Occipital lobe (tissue), 3 donors: ENCODE measurements at places on chromosomes 16 and 17.

- no peak for DNase-seq
These were observed 29.7 kb downstream of the FAM222B start for GRCh38 chr17:28812748-28813377.

- DNase-seq: no peak
These were observed 66.1 kb upstream of the SREBF1 start for GRCh38 chr17:17902877-17903276.

GRCh38 chr16:12265108-12265507 is 288.6 kb downstream of the SNX29 start:
- no peak for DNase-seq

DNA sequence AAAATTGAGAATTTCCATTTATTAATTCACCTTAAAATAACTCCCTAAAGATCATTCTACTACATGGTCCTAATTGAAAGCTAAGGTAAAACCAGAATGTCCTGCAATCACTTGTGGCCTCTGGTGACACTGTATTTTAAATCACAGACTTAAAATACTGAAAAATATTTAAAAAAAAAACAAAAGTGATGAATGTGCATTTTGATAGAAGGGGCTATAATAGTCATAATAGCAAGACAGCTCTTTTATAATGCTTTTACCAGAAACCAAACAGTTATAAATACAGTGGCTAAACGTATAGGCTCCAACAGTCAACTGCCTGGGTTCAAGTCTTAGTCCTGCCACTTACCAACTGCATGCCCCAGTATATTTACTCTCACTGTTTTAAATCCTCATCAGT is 21.2 kb downstream of the PHLPP2 start:
- DNase-seq: no peak

- no peak for DNase-seq
These were observed 176.6 kb upstream of the SDK2 start for GRCh38 chr17:73820686-73821448.

GRCh38 chr16:65059406-65059980 is 62.4 kb downstream of the CDH11 start:
- DNase-seq: peak; percentile 85

- DNase-seq: no peak
These were observed 68.0 kb downstream of the MYH11 start for GRCh38 chr16:15788846-15789239.

- no peak for DNase-seq
These were observed 103.1 kb downstream of the RPTOR start for GRCh38 chr17:80647746-80648145.

DNA sequence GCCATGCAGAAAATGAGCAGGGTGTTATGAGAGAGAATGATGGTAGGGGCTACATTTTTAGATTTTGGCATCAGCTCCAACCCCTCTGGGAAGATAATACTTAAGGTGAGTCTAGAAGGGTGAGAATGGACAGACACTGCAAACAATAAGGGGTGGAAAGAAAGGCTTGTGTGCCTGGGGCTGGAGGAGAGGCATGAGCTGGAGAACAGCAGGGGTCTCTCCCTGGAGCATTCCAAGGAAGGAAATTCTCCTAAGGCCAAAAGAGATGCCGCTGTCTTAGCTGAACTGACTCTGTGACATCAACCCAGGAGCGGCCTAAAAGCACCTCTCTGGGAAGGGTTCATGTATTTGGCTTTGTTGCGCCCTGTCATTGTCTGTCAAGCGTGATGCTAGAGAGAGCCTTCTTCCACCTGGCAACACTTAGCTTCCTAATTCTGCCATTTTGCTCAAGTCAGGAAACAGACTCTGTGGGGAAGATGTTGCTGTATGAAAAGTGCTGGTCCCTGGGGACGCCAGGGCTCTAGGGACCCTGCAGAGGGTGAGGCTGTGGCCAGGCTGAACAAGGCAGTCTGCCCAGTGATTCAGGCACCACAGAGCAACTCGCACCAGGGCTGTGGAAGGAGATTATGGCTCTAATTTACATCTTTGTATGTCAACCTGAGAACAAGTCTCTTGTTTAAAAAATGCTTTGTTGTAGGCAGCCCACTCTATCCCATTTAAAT is 225.7 kb downstream of the CBLN1 start:
- no peak for DNase-seq

- no peak for DNase-seq
These were observed 92.8 kb downstream of the CHD9 start for GRCh38 chr16:53147500-53148065.

- DNase-seq: peak; percentile 66
These were observed 17.0 kb downstream of the DUSP14 start for GRCh38 chr17:37506678-37507077.

DNA sequence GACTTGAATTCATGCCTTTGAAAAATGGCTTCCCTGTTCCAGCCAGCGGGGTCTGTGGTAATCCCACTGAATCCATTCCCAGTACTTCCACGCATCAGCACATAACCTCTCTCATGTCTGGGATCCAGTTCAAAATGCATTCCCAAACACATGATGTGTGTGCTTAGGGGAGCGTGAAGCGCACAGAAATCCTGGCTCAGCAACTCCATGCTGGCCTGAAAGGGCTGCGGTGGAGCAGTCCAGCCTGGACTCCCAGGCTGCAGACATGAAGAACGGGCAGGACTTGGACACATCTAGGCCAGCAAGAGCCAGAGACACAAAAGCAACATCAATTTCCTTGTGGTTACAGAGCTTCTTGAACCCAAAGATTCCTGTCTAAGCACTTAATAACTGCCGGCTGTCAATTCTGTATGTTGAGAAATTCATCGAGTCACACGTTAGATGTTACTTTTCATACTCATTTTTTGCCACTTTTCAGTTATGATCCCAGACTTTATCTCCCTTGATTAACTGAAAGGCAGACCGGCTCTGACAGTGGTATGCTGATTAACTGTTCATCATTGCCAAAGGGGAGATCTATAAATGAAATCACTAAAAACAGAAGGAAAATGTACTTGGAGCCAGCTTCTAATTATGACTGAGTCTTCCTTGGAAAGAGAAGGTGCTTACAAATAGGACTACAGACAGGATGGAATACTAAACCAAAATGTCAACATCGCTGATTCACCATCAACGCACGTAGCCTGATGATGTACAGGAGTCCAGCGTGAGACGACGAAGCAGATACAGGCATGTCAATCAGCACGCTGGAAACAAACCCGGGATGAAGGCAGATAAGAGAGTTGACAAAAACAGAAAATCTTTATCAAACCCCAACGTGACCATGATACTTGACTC is 23.0 kb downstream of the NSMCE1 start:
- DNase-seq: no peak
